ENCODE measurements at places on chromosomes 5 and 9.
A peak's percentile ranks its signal among the peaks of the same experiment; 100 is the strongest.

GRCh38 chr5:112640546-112640945 is 97.1 kb upstream of the APC start:
- DNase-seq = no peak

DNA sequence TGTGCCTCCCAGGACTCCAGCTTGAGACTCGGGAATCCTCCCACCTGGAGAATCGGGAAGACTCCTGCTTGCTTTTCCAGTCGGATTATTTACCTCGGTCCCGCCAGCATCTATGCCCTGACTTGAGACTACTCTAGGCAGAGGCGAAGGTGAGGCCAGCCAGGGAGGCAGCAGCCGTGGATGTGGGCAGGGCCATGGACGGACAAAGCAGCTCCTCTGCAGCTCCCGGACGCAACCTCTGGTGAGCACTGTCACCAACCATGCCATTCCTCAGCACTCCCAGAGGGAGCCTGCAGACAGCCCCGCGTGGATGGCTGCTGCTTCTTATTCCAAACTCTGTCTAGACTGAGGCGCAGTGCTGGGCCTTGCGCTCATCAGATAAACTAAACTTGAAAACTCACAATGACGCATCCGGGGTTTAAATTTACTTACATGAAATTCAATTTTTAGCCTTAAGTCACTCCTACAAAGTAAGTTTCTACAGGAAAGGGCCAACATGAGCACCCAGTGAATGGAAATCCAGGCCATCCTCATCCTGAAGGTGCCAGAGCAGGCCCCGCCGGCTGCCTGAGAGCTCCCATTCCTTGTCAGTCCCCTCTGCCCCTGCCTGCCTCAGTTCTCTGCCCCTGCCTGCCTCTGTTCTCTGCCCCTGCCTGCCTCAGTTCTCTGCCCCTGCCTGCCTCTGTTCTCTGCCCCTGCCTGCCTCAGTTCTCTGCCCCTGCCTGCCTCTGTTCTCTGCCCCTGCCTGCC is 17.8 kb downstream of the MED10 start:
- no peak for DNase-seq

DNA sequence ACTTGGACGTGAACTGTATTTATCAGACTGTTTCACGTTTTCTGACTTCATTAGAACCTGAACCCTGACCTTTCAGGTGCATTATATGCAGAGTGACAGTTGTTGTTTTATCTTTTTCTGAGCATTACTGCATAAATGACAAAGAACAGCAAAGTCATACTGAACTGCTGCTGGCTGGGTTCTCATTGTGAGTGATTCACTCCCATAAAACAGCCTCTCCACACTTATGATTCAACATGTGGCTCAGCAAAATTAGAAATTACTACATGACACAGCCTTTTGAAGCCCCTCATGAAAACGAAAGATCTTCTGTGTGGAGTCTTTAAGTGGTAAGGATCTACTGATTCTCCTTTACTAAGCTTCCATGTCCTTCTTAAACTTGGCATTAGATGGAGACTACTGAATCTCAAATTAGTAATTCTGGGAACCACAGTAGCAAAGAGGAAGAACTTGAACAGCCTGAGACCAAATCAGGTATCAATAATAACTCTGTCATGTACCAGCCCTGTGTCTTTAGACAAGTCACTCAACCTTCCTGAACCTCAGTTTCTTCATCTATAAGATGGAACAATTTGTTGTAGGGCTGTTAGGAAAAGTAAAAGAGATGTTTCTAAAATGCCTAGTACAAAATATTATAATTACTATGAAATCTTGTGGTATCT is 172.3 kb upstream of the GNA14 start:
- DNase-seq = no peak

DNA sequence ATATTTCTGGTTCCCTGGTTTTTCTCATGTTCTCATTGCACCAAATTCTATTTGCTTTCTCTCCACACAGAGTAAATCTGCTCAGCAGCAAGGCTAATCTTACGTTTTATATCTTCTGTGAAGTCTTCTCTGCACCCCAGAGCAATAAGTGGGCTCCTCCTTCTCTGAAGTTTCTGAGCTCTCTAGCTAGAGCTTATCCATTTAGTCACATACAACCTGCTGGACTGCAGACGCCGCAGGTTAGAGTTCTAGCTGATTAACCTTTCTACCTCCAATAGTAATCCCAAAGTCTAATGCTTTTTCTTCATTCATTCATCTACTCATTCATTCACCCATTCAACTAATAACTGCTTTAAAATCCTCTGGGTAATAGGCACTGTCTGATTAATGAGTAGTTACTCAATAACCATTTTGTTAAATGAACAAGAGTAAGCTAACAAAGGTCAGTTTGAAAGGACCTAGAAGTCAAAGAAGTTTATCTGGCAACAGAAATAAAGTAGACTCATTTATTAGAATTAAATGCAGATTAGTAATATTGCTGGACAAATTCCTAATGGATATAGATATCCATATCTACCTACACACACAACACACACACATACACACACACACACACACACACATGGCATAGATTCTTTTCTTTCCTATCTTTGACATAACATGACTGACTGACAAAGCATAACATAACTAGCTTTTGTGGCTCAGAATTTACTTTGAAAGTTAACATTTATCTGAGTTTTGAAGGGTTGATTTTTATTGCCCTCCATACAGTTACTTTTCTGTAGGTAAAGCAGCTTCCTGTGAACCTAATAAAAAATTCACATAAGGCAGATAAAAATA is 984.6 kb upstream of the SEMA6A start:
- no peak for DNase-seq

DNA sequence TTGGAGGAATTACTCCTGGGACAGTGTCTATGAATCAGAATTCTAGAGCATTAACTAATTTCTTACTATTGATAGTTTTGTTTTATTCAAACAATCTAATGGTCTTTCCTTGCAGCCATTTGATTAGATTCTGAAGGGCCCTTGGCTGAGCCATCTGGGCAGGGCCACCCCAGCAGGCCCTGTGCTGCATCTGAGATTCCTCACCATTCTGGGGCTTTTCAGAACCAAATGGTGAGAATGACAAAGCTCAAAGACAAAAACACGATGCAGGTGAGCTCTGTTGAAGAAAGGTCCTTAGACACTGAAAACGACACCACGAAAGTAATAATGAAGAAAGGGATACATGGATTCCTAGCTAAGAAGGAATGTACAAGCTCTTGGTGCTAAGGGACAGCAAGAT is 321.0 kb upstream of the IRX4 start:
- DNase-seq = no peak

GRCh38 chr5:159097784-159098602 is 1.7 kb downstream of the EBF1 start:
- DNase-seq = no peak

DNA sequence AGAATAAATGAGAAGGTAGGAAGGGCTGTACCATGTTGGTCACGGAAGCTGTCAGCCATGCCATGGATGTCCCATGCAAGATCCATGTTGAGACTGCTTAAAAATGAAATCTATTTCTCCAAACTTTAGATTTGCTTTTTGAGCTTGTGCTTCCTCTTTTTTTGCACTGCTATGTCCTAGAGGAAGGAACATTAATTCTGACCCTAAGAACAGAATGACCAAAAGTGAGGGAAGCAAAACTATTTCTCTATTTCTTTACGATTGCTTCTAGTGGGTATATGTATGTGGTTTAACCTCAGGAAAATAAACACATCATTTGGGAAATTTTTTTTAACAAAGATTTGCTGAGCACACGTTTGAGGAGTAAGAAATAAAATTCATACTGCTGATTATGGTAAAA is 84.6 kb downstream of the USP20 start:
- no peak for DNase-seq

DNA sequence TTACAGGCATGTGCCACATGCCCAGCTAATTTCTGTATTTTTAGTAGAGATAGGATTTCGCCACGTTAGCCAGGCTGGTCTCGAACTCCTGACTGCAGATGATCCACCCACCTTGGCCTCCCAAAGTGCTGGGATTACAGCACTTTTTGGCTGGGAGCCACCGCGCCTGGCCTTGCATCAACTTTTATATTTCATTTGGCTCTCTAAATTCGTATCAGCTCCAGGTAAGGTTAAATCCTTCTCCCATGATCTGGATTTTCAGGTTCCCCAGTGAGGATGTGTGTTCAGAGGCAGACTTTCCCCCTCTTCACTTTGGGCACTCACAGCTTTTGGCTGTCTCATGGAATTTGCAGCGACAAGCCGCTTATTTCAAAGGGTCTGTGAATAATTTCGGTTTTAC is 16.8 kb upstream of the RNF38 start:
- no peak for DNase-seq

- no peak for DNase-seq
Observed at GRCh38 chr9:136673975-136674785, 11.5 kb downstream of the EGFL7 start.

- no peak for DNase-seq
Observed at GRCh38 chr5:139752506-139753473, 42.8 kb upstream of the PSD2 start.

GRCh38 chr5:75465480-75465879 is 45.9 kb downstream of the CERT1 start:
- no peak for DNase-seq

DNA sequence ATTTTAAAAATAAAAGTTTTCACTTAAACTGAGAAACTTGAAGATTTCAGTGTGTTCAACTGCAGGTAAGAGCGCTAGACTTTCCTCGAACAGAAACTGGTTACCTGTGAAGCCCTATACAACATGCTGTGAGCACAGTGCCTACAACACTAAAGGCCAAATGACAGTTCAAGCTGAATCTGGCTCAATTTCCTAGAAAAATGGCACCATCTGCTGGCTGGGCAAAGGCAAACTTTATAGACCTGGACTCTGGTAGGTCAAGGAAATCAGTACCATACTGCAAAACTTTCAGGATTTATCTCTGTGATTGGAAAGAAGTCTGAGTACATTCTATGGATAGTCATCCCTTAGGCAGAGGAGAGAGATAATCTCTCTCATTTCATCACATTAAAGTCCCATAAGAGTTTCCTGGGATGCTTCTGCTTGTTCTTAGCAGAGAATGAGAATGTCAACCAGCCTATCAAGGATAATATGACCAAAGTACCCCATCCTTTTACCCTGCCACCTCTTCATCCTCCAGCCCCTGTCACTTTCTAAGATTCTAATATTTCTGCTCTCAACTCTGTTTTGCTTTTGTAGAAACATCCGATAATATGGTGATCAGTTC is 31.8 kb upstream of the FOXB2 start:
- DNase-seq = no peak

DNA sequence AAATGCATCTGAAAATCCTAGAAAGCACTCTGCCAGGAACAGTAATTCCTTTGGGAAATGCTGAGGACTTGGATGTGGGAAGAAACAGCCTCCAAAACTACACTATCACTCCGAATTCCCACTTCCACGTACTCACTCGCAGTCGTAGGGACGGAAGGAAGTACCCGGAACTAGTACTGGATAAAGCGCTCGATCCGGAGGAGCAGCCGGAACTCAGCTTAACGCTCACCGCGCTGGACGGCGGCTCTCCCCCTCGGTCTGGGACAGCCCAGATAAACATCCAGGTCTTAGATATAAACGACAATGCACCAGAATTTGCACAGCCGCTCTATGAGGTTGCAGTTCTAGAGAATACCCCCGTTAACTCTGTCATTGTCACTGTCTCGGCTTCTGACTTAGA is 786 bp downstream of the PCDHB3 start:
- no peak for DNase-seq

DNA sequence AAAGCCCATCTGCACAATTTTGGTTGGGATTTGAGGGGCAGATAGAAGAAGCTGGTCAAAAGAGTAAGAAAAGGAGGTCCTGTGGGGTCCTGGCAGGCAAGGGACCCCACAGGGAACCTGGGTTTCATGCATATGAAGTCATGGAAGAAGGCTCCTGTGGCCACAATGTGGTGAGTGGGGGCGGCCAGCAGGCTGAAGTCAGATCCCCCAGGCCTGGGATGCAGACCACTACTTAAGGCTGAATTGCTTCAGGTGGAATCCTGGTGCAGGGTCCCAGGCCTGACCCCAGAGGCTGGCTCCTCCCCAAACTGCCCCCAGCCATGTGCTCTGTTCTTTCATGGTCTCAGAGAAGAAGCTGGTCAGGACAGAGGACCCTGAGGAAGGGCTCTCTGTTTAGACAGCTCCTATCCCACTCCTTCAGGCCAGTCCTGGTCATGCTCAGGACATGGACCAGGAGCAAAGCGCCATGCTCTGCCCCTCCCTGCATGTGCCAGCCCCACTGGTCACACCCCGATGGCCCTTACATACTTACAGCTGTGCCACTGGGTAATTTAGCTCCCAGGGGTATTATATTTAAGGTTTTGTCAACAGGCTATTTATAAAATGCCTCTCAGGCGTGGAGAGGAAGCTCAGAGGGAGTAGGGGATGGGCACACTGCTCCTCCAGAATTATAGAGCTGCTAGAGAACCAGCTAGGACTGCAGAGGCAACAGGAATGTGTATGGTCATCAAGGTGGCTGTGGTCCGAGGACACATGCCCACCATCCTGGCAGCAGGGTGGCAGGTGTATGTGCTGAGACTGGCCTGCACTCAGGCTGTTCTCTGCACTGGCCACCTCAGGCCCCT is 33.4 kb downstream of the C5orf15 start:
- DNase-seq = no peak

GRCh38 chr5:159480849-159481248 is 150.6 kb upstream of the IL12B start:
- DNase-seq = no peak

DNA sequence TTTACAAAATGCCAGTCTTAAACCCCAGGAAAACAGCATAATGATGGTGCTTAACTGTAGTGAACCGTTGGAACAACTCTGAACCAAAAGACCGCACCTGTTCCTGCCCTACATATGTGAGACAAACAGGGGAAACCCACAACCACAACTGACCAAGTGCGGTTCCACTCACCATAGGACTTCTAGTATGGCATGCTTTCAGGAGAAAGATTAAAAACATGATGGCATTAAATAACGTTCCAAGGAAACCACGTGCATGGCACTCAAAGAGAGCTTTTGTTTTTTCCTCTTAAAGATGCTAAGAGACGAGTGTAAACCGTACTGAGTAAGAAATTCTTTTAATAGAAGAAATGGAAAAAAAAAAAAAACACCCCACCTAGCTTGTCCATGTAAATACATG is 119.8 kb downstream of the SSBP2 start:
- DNase-seq = peak; percentile 42

DNA sequence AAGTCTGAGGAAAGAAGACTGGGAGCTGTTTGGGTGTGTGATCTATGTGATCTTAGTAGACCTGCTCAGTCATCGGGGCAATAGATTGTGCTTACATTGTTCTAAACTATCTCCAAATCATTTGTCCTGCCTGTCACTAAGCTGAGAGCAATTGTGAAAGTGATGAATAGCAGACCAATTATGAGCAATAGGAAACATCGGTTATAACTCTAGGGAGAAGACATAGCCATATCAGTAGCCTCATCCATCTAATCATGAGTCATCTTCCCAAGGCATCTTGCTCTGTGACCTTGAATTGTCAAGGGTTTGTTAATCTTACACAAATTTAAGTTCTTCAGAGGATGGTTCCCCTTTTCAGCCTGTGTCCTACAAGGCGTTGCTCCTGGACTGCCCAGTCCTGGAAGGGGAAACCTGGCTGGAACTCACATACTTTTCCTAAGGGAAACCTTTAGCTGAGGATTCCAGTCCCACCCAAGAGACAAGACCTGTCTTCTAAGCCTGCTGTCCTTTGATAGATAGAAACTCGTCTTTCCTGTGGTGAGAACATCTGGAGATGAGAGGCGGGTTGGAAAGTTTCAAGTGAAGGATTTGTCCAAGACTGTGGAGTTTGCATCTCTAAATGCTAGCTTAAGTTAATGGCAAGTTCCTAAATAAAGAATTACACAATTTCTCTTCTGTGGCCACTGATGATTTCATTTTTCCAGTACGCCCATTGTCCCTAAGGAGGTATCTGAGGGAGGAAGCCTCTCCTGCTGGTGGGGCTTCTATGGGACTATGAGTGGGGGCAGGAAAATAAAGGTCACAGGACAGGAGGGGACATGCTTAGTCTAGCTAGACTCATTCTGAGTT is 53.9 kb upstream of the TRIM32 start:
- no peak for DNase-seq
